ENCODE measurements at places on chromosomes 16 and 17.

GRCh38 chr17:46045639-46046038, 46.6 kb downstream of the STH start:
- no peak for DNase-seq

DNA sequence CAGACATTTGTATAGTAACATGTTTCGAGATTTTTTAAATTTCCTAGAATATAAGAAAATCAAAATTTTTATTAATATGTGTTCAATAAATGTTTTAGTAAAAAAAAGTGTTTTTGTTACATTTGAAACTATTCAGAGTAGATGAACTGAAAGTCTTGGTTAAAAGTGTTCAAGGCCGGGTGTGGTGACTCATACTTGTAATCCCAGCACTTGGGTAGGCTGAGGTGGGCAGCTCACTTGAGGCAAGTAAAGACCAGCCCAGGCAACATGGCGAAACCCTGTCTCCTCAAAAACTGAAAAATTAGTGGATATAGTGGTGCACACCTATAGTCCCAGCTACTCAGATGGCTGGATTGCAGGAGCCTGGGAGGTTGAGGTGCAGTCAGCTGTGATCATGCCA, 16.8 kb upstream of the PHKG2 start:
- no peak for DNase-seq

GRCh38 chr17:79137015-79137788, 62.6 kb downstream of the ENGASE start:
- DNase-seq, result no peak

GRCh38 chr17:78258323-78259191, 27.1 kb downstream of the TMEM235 start:
- no peak for DNase-seq

GRCh38 chr17:64171041-64171440, 41.1 kb upstream of the ERN1 start:
- DNase-seq, result no peak

- no peak for DNase-seq
Measured at GRCh38 chr17:1495265-1495989, 2.9 kb upstream of the MYO1C start.

DNA sequence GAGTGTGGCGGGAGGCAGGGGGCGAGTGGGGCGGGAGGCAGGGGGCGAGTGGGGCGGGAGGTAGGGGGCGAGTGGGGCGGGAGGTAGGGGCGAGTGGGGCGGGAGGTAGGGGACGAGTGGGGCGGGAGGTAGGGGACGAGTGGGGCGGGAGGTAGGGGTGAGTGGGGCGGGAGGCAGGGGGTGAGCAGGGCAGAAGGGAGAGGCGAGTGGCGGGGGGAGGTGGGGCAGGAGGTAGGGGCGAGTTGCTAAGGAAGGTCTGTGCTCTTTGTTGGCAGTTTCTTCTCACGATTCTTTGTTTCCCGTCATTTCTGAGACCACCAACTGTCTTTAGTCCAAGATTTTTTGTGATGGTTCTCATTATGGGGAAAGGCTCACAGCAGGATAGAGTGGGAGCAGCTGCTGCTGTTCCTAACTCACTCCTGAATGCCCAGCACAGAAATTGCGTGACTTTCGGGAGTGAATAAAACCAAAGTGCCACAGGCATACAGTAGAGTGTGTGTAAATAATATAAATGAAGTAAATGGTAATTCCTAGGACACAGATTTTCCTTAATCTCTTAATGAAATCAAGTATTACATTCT, 44.7 kb downstream of the COG7 start:
- peak; percentile 85 for DNase-seq

Data from spinal cord (tissue), 10 donors.